ELR (cell line): ENCODE measurements at places on chromosomes 13 and 19.

DNA sequence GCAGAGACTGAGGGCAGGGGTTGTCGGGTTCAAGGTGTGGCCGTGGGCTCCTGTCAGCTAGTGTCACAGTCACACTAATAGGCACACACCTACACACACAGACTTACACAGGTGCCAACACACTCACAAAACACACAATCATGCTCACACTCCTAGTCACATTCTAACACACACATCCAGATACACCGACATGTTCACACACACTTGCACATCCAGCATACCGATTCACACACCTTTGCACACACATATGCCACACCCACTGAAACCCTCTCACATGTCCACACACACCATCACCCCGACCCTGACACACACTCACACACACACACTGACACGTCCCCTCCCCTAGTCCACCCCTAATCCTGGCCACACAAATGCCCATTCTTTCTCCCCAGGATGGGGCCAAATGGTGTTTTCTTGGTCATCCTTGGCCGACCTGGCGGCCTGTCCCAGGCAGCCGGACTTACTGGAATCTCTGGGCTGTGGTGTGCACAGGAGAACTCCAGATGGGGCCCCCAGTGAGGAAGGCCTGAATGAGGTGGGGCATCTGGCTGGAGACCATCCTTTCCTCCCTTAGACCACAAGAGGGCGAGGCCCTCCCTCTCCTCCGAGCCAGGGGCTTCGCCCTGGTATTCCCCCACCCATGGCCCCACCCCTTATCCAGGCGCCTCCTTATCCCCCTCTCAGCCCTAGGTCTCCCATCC, 19.1 kb upstream of the PNMA8B start:
- DNase-seq: no peak

DNA sequence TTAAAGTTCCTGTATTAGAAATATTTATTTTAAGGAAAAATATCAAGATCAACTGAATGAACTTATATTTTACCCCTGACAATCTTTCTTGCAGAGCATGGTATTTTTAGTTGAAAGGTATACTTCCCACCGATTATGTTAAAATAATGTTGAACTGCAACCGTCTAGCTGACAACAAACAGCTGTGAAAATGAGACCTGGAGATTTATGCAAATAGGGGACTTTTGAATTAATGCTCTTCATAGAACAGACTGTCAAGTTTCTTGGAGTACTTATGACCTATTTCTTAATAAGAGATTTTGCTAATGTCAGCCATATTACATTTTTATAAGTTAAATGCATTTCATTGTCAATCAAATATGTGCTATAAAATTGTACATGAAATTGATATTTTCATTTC, 210.9 kb downstream of the NALCN start:
- no peak for DNase-seq

DNA sequence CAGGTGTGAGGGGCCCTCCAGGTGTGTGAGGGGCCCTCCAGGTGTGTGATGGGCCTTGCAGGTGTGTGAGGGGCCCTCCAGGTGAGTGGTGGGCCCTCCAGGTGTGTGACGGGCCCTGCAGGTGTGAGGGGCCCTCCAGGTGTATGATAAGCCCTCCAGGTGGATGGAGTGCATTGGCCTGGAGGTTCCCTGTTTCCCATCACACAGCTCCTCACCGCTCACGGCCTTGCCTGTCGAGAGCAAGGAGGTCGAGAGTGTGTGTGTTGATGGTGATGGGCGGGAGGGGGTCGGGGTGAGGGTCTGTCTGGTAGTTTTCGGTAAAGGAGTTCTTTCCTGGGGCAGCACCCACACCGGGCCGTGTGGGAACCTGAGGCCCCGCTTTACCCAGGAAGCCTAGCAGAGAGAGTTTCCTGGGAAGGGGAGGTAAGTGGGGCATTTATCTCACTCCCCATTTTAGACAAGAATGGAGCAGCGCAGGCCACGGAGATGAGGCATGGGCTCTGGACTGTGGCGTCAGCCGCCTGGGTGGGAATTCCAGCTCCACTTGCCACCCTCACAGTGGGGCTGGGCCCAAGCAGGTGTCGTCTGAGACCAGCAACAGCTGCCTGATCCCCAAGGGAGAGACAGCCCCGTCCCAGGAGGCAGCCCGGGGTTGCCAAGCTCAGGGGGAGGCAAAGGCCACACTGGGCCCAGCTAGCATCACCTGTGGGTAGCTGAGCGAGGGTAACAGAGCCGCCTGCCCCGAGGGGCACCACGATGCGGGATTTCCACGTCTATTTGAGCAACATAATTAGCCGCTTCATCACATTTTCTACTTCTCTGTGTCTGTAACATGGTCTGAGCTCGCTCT, 10.9 kb upstream of the GAS6 start:
- DNase-seq: no peak

GRCh38 chr13:77328819-77329132, 1.9 kb upstream of the MYCBP2 start:
- DNase-seq: no peak

DNA sequence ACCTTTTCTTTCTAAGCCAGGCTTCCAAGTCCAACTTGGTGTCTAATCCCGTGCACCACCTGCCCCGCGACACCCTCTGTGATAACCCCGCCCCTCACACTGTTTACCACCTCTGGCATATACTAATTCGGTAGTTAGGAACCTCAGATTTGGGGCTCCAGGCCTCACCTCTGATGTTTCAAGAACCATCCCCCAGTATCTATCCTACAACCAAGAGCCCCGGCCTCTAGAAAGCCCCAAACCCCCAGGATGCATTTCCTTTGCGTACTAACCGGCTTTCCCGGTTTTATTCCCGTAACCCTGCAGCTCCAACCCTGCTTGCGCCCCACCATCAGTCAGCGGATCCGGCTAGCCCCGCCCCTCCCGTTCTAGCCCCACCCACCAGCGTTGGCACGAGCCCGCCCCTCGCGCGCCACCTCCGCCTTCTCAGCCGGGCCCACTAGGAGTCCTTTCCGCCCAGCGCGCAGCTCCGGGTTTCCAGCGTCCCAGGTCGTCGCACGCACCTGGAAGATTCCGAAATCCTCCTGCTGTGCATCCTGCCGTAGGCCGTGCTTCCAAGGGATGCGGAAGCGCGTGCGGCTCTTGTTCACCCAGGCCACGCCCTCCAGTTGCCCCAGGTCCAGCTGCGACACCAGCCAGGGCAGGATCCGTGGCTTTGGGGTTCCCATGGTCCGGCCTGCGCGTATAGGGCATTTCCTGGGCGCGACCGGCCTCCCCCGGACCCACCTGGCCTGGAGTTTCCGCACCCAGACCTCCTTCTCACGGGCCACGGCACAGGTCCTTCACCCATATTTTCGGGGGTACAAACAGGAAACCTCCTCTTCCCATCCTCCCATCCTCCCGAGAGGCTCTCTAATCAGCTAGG, 1.3 kb downstream of the IRF3 start:
- peak; percentile 86 for DNase-seq

GRCh38 chr13:84399320-84400085, 517.2 kb upstream of the SLITRK1 start:
- DNase-seq: peak; percentile 20

- DNase-seq: no peak
These were observed 307.6 kb downstream of the SHISA2 start for GRCh38 chr13:25744178-25744577.

- no peak for DNase-seq
These were observed 4.8 kb upstream of the HSD17B14 start for GRCh38 chr19:48841047-48841446.

DNA sequence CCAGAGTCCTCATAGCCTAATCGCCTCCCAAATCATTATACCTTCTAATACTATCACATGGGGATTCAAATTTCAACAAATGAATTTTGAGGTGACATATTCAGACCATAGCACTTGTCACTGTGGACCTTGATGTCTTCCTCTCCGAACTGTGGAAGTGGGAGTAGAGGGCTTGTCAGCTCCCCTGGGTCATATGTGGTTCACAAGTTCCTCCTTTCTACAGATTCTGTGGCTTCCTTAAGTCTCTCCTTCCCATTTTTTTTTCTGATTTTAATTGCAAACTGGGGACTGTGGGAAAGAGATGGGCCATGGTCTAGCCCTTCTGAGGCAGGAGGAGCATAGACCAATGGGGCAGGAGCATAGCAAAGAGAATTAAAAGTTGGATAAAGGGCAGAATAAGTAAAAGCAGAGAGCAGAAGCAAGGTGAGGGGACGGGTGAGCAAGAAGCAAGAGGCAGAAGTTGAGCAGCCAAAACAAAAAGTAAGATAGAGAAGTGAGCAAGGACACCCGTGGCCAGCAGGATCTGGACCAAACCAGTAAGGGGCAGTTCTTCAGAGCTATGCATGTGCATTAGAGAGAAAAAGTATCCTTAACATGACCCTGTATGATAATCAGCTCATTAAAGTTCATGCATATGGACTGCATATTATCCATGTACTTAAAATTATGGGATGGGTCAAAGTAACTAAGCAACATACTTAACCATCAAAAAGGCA, 2.6 kb upstream of the SIGLEC7 start:
- no peak for DNase-seq
